ENCODE measurements at places on chromosomes 7 and 10.

DNA sequence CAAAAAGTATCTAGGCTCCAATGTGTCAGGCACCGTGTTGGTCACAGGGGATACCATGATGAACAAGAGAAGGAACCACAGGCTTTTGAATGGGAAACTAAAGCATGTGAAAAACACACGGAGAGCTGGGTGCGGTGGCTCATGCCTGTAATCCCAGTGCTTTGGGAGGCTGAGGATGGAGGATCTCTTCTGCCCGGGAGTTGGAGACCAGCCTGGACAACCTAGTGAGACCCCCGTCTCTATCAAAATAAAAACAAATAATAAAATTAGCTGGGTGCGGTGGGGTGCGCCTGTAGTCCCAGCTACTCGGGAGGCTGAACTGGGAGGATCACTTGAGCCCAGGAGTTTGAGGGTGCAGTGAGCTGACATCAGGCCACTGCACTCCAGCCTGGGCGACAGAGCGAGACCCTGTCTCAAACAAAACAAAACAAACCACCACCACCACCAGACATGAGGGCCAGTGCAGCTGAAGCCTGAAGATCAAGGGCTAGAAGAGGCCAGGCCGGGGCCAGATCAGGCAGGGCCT, 611 bp upstream of the COPS6 start:
- DNase-seq = no peak

DNA sequence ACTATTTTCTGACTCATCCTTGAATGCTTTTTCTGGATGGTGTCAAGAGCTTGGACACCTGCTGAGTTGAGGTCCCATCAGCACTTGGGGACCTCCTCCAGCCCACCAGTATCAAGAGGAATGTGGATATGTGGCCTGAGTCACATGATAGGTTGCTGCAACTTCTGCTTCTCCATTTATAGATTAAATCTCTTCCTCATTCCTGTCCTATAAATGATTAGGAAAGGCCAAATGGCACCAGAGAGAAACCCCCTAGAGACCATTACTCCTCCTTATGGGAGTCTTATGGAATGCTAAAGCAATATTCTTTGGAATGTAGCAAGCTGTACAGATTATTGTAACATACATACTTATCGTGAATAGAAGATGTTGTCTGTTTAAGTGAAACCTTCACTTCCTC, 85.6 kb downstream of the NEUROD6 start:
- DNase-seq = no peak

- no peak for DNase-seq
Observed at GRCh38 chr10:125037145-125037877, 95.4 kb downstream of the ZRANB1 start.

GRCh38 chr7:157683747-157684156, 346.9 kb downstream of the DNAJB6 start:
- no peak for DNase-seq

DNA sequence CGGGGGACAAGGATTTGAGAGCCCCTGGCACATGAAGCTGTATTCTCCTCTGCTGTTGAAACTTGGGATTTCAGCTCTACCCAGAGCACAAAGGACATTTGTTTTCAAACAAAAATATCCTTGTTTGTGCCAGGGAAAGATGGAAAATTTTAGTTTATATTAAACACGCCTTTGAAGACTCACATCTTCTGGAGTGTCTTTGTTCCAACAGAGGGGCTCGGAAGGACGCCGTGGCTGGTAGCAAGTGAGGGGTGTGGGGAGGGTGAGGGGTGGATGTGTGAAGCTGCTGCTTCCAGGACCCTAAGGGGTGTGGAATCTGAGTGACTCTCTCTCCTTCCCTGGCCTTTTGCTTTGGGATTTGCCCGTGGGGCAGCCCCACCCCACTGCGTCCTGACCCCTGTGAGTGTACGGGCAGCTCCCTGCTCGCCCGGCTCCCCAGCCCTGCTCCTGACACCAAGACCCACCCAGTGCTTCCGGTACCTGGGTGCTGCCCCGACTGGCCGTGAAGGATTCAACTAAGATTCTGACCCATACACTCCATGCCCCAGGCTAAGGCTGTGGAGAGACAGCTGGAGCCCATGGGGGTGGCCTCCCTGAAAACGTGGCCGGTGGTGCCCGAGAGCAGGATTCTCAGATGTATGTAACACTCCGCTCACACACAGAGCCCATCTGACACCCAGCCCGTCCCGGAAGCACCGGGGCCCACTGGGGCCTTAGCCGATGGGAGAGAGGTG, 59.6 kb downstream of the ZRANB1 start:
- DNase-seq = no peak

DNA sequence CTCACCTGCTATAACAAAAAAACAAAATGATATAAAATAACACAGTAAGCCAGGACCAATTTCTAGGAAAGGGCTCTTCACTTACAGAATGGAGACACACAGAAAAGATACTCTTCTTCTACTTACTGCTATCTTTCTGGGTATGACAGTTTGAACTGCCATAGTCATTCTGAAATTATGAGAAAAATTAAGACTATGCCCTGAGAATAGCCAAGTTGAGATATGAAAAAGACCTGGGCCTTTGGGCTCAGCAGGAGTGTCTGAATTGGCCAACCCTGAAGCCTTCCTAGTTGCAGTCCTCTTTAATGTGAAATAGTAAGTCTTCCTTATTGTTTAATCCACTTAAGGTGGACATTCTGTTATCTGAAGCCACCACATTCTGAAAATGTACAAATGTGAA, 519.5 kb downstream of the GRID1 start:
- no peak for DNase-seq

DNA sequence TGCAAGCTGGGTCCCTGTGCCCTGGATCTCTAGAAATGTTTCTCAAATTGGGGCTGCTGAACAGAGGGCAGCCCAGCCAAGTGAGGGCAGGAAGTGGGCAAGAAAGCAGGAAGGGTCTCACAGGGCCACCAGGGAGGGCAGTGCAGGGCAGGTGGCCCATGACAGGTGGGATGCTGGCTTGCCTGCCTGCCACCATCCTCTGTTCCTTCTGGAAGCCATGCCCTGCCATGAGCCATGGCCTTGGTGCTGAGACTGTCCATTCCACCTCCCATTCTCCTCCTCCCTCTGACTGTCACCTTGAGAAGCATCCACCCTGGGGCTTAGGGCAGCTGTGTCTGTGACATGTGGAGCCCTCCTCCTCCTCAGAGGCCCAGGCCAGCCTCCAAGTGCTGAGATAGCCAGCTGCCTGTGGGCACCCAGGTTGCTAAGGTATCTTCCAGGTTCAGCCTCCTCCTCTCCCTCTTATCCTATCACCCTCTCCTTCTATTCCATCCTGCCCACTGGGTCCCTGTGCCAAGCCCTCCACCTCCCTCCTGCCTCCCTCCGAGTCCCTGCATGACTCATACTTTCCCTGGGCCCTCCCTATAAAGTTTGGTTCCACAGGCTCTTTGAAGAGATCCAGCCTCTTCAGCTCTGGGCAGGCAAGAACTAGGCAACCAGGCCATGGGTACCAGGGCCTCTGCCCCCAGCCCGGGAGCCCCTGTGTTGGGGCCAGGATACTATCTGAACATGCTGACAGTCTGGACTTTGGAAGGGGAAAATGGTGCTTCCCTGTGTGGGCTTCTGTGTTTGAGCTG, 1.3 kb downstream of the VSIR start:
- no peak for DNase-seq

DNA sequence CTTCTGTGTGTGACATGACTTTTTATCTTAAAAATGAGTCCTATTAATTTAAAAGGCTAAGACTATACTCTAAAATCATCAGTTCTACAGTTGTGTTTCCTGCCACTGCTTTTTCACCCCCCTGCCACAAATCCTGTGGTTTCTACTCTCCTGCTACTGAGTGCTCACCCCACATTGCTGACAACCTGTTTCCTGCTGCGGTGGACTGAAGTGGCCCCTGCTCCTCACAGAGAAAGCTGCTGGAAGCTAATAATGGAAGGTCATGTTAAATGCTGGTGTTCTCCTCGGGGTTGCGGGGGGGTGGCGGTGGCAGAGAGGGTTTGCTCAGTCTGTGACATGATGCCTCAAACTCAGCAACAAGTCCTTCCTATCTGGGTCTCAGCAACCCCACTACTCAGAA, 113.2 kb upstream of the INHBA start:
- no peak for DNase-seq

DNA sequence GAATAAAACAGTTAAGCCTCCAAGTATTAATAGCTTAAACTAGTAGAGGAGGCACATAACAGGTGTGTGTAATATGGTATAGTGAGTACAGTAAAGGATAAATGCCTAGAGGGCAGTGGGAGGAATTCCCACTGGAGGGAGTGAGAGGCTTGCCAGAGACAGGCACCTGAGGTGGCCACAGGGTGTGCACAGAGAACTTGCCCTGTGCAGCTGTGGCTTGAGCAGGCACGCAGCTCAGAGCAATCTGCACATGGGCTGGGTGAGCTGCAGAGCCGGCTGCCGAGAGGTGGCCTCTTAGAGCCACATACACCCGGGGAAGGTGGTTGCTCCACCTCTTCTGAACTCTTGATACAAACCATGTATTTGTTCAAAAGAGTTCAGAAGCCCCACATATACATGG, 237.1 kb downstream of the COBL start:
- no peak for DNase-seq

GRCh38 chr10:92298487-92298886, 7.5 kb downstream of the MARCHF5 start:
- DNase-seq = no peak

DNA sequence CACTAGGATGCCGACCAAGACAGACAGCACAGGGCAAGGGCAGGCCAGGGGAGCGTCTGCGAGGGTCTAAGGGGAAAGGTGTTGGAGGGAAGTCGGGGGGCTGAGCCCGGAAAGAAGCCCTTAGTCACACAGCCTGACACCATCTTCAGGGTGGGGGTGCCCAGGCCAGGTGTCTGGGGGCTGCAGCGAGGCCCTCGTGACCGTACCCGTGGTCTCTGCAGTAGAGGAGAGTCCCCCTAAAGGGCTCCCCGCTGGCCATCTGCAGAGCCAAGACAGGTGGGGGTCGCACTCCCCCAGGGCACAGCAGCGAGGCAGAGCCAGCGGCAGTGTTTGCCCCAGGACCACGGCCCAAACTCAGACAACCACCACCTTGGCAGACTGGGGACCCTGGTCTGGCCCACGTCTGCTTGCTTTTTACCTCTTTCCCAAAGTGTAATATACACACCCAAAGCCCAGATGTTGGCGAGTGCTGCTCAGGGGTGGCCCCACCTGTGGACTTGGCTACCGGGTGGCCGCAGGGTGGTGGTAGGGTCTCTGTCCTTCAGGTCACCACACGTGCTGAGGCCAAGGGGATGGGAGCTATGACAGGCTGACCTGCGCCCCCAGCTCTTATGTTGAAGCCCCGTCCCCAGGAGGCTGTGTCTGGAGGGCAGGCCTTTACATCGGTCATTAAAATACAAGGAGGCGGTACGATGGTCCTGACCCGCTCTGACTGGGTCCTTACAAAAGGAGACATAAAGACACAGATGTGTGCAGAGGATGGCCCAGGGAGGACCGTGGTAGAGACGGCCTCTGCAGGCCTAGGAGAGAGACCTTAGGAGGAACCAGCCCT, 107.4 kb downstream of the DNAJB6 start:
- DNase-seq = no peak

GRCh38 chr10:92404612-92405418, 113.8 kb downstream of the MARCHF5 start:
- no peak for DNase-seq

DNA sequence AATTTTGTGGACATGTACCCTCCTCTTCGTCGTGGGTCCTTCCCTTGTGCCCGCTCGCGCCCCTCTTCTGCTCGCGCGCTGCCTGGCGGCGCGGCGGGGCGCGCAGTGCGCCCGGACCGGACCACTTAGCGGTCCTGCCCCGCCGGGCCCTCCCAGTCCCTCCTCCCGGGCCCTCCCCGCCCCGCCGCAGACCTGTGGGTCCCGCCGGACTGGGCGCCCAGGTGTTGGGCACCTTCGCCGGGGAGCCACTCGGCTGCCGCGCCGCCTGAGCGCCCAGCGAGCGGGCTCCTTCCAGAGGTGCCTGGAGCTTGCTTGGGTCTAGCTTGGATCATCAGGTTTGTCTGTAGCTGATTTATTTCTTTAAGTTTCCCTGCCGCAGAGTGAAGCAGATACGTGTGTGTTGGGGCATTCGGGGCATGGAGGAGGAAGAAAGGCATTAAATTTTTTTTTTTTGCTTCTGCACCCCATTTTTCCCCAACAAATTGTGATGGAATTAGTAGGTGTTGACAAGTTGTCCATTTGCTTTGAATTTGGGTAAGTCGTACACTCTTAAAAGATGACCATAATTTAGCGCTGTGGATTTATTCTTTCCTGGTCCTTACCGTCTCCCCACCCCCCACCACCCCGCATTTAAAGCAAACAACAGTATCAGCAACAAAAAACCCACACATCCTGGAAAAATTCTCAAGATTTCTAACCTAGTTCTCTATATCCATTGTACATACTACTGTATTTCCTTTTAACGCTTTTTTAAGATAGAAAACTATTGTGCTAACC, 905 bp downstream of the C1GALT1 start:
- DNase-seq = no peak

- DNase-seq = no peak
Observed at GRCh38 chr10:126857178-126857806, 47.9 kb upstream of the DOCK1 start.

- no peak for DNase-seq
Observed at GRCh38 chr10:110222641-110223297, 15.4 kb downstream of the MXI1 start.

DNA sequence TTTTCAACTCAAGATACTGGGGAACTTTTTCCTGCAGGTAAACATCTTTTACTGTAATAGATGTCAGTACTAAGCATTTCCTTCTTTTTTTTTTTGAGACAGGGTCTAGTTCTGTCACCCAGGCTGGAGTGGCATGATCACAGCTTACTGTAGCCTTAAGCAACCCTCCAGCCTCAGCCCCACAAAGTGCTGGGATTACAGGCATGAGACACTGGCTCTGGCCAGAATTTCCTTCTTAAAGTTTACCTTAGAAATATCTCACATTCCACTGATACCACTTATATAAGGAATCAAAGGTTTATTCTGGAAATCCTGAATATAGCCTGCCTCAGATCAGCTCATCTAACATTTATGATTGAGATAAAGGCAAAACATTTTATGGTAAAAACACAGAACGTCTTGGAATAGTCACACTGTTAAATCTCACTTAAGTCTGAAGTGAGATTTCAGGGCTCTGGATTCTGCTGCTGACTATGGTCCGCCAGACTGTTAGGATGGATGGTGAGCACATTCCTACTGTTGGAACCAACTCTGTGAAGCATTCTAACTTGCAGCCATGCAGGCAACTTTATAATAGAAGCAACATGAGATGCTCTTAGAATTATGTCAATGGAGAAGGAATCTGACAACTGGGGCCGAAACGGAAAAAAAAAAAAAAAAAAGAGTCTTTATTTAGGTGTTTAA, 151.9 kb downstream of the ZMYND11 start:
- no peak for DNase-seq

GRCh38 chr7:97064020-97064419, 39.4 kb upstream of the DLX5 start:
- no peak for DNase-seq

Data from iPS DF 6.9 (cell line).